Activated CD4-positive, CD25-positive, alpha-beta regulatory T cell treated with anti-CD3 and anti-CD28 coated beads, Interleukin-2, amount 50 U/mL, for 24 hours (primary cell): ENCODE measurements at places on chromosomes 7 and 10.
A peak's percentile ranks its signal among the peaks of the same experiment; 100 is the strongest.

GRCh38 chr7:45644237-45644636 is 70.1 kb downstream of the ADCY1 start:
- no peak for ATAC-seq

DNA sequence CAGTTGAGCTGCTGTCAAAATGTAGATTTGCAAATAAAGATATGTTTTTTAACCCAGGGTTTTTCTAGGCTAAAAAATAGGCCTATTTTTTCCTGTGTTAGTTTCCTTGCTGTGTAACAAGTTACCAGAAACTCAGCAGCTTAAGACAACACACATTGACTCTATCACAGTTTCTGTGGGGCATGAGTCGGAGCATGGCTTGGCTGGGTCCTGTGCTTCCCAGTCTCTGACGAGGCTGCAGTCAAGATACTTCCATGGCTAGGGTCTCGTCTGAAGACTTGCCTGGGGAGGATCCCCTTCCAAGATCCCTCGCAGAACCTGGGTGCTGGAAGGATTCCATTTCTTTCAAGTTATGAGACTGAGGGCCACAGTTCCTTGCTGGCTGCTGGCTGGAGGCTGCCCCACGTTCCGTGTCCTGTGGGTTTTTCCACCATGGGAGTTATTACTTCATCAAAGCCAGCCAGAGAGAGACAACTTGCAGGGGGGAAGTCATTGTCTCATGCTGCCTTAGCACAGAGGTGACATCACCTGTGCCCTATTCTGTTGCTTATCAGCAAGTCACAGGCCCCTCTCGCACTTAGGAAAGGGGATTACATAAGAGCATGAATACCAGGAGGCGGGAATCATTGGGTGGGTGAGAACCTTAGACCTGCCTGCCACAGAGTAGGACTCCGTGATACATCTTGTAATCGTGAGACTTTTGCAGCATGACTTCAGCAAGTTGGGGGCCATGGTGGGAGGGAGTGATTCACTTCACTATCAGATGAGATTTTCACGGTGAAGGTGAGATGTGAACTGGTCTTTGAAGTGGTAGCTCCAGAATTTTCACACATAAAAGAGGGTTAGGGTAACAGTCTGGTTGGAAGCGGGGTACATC is 77.9 kb downstream of the CCNY start:
- peak; percentile 61 for ATAC-seq

- no peak for ATAC-seq
Observed at GRCh38 chr7:107920048-107920772, 29.2 kb downstream of the DLD start.

DNA sequence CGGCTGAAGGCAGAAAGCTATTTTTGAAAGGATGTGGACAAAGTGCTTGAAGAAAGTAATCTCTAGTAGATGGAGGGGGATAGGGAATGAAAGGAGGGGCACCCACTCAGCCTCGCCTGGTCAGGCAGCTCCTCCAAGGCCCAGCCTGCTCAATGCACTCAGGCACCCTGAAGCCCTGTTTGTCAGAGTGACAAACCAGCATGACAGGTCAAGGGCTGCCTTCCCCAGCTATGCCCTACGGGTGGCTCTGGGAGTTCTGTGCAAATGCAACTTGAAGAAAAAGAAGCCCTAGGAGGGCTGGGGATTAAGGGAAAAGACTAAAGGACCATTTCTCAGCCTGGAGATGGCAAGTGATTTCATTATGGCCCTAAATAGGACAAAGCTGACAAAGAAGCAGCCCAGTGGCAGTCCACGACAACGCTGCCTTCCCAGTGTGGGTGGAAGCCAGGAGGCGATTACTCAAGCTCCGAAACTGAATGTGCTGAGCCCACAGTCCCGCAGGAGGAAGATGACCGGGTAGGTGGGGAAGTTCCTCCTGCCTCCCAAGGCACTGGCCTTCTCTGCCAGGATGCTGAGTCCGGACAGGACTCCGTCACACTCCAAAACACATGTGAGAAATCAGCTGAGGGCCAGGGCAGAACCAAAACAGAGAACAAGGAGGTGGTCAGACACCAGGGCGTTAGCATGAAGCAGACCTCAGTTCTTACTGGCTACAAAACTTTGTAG is 16.3 kb downstream of the LIPA start:
- no peak for ATAC-seq
